ENCODE measurements at places on chromosomes 5 and 9.
A peak's percentile ranks its signal among the peaks of the same experiment; 100 is the strongest.

DNA sequence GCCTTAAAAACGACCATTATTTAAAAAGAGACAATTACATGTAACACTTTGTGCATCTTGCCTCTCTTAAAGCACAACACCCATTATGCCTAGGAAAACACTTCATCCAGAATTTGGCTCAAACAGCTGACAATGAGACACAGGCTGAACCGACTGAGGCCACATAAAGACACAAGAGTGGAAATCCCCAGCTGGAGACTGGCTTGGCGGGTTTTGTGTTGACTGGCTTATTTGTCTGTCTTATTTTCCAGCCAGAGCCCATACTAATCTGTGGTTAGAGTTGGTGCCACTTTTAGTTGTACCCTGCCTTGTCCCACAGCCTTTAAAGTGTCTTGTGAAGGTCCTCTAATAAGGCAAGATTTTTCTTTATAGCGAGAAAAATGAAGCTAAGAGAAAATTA is 21.2 kb downstream of the TRIM14 start:
- no peak for DNase-seq

DNA sequence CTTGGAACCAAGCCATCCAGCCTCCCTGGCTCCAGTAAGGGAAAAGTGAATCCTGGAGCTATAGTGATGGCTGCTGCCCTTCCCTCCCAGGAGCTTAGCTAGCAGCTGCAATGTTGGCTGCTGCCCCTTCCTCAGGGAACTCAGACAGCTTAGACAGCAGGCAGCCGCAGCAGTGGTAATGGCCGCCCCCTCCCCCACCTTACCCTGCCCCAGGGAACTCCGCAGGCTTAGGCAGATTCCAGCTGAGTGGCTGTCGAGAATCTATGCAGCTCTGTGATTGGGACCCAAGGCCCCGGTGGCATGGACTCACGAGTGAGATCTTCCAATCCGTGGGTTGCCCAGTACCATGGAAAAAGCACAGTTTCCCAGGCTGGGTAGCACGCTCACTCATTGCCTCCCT is 378.6 kb downstream of the NNT start:
- DNase-seq: no peak

GRCh38 chr9:85344901-85345300 is 396.9 kb downstream of the AGTPBP1 start:
- no peak for DNase-seq

DNA sequence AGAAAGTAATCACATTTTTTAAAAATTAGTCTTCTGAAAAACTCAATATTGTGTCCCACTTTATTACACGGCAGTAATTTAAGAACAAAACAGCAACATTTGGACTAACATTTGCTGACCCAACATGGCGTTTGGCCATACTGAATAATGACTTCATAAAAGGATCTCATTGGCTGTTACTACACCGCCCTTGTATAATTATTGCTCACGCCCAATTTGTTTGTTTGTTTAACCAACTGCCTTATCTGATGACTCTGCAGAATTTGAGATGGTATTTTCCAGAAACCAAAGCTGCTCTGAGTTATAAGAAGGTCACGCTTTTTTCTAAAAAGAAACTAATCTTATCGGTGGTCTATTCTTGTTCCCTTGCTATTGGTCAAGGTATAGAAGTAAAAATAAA is 200.2 kb upstream of the TARS1 start:
- no peak for DNase-seq

DNA sequence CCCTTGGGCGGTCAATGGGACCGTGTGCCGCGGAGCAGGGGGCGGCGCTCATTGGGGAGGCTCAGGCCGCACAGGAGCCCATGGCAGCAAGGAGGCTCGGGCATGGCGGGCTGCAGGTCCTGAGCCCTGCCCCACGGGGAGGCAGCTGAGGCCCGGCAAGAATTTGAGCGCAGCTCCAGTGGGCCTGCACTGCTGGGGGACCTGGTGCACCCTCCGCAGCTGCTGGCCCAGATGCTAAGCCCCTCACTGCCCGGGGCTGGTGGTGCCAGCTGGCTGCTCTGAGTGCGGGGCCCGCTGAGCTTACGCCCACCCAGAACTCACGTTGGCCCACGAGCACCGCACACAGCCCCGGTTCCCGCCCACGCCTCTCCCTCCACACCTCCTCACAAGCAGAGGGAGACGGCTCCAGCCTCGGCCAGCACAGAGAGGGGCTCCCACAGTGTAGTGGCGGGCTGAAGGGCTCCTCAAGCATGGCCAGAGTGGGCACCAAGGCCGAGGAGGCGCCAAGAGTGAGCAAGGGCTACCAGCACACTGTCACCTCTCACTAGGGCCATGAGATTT is 141.1 kb upstream of the OR13F1 start:
- peak; percentile 69 for DNase-seq

GRCh38 chr5:127298656-127299055 is 8.1 kb downstream of the MEGF10 start:
- no peak for DNase-seq

DNA sequence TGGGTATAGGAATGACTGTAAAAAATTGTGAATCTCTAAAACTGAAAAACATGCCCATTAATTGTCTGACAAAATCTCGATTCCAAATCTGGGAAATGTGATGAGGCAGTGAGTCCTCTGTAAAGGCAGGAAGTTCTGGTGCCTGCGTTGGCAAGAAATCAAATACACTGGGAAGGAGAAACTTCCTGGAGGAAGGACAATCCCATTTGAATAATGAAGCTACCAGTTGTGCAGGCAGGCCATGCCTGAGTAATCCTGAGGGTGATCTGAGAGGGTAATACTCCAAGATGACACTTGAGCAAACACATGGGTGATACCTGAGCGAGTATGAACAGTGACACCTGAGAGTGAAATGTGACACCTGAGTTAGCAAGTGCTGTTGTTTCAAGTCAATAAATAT is 49.7 kb downstream of the KIF24 start:
- no peak for DNase-seq

GRCh38 chr5:167653645-167654106 is 637.8 kb upstream of the WWC1 start:
- no peak for DNase-seq

DNA sequence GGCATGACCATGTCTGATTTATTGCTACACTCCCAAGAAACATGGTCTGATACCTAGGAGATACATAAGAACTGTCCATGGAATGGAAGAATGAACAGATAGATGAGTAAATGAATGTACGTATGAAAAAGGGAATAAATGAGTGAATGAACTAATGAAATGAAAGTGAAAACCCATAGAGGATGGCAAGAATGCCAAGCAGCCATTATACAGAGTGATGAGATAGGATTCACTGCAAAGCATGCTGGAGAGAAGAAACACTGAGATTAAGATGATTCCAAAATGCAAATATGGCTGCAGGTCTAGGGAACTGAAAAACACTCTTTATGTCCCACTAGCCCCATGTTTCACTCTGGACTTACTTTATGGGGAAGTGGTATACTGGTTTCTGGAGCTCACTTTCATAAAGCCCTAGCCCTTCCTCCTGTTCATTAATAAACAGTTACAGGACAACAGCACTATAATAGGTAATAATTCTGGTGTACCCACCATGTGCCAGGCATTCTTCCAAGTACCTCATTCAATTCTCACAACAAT is 170.3 kb upstream of the RAD23B start:
- DNase-seq: no peak

DNA sequence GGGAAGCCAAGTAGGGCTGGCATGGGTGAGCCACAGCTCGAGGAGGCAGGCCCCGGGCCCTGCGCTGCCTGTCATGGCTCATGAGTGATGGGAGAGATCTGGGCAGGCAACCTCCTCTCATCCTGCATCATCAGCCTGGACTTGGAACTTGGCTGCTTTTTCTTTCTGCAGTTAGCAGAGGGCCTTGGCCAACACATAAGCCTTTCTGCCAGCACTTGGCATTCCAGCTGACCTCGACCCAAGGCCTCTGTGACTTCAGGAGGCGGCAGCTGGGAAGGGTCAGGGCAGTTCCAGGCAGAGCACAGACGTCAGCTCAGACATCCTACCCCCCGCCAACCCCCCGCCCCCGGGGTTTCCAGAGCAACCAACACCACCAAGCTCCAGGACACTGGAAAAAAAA is 7.6 kb downstream of the S1PR3 start:
- DNase-seq: peak; percentile 80

GRCh38 chr9:72315510-72316311 is 49.3 kb downstream of the ZFAND5 start:
- no peak for DNase-seq

DNA sequence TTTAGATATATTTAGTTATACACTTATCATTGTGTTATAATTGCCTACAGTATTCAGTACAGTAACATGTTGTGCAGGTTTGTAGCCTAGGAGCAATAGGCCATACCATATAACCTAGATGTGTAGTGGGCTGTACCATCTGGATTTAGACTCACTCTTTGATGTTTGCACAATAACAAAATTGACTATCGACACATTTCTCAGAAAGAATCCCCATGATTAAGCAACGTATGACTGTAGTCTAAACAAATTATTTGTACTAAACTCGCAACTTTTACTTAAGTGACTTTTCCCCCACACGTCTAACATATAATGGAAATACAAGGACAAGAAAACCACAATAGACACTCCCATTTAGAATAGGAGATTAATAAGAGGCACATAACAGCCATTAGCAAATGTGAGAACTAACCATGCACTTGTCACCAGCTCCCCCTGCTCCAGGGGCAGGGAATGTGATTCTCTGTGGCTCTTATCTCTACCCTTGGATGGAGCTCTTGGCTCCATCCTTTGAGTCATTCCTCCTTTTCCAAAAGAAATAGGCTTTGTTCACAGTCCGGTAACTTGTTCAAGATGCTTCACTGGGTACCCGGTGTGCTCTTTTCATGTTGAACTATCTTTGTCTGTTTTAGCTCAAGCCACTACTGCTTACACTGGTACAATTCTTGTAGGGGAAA is 8.7 kb upstream of the B4GALT1 start:
- DNase-seq: no peak

GRCh38 chr9:2209400-2209799 is 194.3 kb downstream of the SMARCA2 start:
- DNase-seq: no peak

DNA sequence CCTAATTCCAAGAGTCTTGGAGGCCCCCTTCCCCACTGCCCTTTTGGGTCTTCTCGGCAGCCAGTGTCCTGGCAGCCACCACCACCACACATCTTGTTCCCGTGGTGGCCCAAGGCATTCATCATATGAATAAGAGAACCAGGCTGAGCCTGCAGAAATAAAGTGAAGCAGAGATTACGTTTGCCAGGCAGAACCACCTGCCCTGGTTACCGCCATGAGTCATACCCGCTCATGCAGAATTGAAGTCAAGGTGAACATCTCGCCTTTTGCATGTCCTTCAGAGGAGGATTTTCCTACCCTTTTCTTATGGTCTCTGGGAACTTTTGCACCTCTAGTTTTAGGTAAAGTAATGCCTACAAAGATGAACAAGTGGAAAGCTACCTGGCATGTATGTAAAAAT is 119.5 kb upstream of the LMX1B start:
- no peak for DNase-seq

GRCh38 chr5:108530706-108531105 is 148.8 kb upstream of the FBXL17 start:
- DNase-seq: no peak

DNA sequence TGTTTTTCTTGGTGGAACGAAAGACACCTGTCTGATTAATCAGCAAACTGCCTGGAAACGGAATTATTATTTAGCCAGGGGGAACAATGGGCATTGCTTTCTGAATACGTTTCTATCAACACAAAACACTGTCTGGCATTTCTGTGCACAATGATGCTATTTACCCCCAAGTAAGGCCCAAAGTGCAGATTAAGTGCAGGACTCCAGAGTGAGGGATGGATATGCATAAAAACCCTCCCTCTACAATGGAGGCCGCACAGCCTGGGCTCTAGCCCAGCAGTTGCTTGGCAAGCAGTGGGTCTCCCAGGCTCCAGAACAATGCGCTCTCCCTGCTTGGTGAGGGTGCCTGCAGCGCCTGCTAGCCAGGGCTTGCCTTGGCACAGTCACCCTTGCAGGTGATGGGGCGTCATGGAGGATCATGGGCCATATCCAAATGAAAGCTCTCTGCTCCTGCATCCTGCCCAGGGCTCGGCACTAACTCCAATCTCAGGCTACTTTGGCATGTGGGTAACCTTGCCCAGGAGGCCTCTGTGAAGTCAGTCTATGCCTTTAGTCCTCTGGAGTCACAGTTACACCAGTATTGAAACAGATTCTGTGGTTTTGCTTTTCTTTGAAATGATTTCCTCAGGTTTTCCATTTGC is 11.5 kb upstream of the SPATA24 start:
- DNase-seq: no peak

DNA sequence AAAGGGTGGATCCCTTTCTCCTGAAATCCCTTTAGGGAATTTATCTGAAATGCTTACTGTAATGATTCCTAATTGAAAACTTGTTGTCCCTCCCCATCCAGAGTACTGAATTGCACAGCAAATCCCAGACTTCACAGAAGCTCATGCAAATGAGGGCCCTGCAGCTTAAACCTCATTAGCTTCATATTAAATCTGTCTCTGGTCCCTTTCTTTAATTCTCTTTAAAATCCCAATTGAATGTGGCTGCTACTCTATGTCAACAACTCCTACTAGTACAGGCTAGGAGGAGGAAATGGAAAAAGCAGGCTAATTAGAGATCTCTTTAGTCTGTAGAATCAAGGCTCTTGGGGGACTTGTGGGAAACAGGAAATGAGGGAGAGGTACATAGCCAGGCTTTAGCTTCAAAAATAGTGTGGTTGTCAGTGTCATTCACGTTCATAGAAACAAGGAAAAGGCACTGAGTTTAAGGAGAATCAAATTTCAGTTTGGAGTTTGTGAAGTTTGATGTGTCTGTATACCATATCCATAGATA is 191.3 kb upstream of the PRDM9 start:
- DNase-seq: no peak

DNA sequence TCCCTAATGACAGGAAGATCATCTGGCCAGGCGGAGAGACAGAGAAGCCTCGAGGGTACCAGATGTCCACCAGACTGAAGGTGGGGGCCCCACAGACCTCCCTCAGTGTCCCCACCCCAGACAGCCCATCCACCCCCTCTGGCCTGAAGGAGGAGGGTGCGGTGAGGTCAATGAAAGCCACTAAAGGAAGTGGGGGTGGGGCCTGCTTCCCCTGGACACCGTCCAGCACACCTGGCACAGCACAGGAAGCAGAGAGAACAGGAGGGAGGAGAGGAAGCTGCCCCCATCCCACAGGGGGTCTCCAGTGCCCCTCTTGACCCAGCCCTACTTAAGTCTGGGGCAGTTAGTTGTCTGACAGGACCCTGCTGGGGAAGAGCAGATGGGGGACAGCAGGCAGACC is 11.2 kb downstream of the LRRC26 start:
- no peak for DNase-seq

GRCh38 chr5:180689071-180689694 is 39.8 kb upstream of the FLT4 start:
- DNase-seq: no peak

DNA sequence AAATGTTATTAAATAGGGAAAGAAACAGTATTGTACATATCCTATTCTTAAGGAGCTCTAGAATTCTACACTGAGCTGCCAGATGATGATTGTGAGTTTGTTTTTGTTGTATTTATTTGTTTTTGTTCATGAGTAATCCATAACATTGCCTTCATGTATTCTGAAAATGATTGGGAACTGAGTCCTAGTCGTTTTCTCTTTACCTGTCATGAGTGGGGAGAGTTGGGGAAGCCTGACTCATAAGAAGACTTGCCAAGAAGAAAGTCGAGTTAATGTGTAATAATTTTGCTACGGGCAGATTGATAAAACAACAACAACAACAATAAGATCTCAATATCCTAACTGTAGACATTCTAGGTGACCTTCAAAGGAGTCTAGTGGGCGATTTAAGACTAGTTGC is 103.8 kb downstream of the ANKRD55 start:
- no peak for DNase-seq
